ENCODE measurements at places on chromosomes 2 and 18.

GRCh38 chr2:174176898-174177297 lies 71.4 kb downstream of the OLA1 start:
- DNase-seq, result no peak

- no peak for DNase-seq
These were observed 6.3 kb downstream of the SDC1 start for GRCh38 chr2:20218331-20219320.

DNA sequence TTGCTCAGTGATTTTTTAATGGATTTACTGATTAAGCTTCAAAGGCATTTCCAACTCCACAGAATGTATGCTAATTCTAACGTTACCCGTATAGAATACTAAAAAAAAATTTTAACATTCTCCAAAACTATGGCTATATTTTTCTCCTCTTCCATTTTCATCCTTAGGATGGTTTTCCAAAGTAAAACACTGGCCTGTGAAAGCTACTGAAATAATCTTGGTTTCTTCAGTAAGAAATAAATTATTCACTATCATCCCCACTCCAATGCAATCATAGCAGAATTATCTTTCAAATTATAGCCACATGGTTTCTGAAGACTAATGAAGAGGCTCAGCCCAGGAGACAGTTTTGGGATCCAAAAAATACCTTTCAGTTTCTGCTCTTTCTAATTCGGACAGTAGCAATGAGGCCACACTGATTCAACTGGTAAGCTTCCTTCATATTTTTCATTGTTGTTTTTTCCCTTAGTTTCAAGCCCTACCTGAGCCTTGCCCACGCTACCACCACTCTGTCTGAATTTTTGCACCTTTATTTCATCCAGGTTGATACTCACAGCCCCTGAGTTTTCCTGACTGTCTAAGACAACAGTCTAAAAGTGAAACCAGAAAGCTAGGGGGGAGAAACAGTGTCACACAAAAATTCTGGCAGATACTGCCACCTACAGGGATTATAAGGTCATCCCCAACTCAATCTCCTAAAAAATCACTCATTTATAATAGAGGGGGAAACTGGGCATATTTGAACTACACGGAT lies 887.9 kb downstream of the NRXN1 start:
- peak; percentile 19 for DNase-seq

GRCh38 chr18:47172476-47172875 lies 3.7 kb downstream of the IER3IP1 start:
- DNase-seq, result no peak

DNA sequence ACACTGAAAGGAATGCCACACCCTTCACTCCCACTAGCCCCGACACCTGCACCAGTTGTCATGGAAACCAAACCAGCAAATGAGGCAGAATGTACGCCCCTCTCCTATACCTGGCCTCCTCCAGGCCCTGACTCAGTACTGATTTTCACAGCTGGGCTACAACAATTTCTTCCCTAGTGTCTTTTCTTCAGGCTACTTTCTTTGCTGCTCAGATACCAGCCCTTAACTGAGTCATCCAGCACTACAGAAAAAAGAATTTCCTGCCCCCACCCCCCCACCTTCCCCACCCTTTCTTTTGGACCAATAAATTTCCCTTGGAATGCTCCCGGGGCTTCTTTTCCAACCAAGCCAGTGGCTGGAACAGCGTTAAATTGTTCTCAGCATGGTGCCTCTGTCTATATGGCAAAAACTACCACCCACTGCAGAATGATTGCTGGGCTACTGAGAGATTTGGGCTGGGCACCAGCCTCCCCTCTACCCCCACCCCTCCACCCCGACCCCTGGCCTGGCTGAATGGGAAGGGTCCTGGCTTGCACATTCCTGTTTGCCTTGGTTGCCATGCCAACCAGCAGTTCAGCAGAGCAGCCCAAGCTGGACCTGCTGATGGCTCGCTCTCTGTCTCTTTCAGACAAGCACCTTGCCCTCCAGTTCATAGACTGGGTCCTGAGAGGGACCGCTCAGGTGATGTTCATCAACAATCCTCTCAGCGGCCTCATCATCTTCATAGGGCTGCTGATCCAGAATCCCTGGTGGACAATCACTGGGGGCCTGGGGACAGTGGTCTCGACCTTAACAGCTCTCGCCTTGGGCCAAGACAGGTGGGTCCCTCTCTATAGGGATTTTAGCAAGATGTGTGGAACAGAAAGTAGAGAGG lies 11.3 kb downstream of the SLC14A2 start:
- DNase-seq, result no peak

GRCh38 chr2:8457092-8457481 lies 224.8 kb upstream of the ID2 start:
- DNase-seq, result no peak

GRCh38 chr2:54524226-54524991 lies 68.3 kb downstream of the SPTBN1 start:
- DNase-seq, result no peak

- DNase-seq, result no peak
These were observed 186.7 kb upstream of the RBMS1 start for GRCh38 chr2:160680294-160680693.

- DNase-seq, result no peak
These were observed 76.7 kb upstream of the SALL3 start for GRCh38 chr18:78902795-78903435.

GRCh38 chr18:13525381-13526029 lies 200.9 kb downstream of the FAM210A start:
- DNase-seq, result no peak

GRCh38 chr2:70498054-70498453 lies 55.6 kb downstream of the TGFA start:
- DNase-seq, result no peak

DNA sequence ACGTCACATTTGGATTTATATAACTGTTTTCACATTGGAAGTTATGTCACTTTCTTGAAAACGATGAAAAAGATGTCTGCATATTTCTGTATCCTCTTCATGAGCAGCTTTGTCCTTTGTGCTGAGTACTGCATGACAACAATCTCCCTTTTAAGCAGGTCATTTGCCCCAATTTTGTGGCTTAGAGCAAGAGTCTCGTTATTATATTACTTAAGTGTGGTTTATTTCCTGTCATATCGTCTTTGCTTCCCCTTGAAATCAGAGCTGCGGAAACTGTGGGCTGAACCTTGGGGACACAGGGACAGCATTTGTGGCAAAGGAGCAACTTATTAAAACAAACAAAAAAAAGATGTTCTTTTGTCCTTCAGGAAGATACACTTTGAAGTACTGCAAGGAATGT lies 254.0 kb upstream of the DSEL start:
- DNase-seq, result no peak

GRCh38 chr2:60215386-60215901 lies 338.0 kb downstream of the BCL11A start:
- peak; percentile 6 for DNase-seq

- DNase-seq, result no peak
These were observed 38.3 kb downstream of the TMEM17 start for GRCh38 chr2:62467475-62468321.

DNA sequence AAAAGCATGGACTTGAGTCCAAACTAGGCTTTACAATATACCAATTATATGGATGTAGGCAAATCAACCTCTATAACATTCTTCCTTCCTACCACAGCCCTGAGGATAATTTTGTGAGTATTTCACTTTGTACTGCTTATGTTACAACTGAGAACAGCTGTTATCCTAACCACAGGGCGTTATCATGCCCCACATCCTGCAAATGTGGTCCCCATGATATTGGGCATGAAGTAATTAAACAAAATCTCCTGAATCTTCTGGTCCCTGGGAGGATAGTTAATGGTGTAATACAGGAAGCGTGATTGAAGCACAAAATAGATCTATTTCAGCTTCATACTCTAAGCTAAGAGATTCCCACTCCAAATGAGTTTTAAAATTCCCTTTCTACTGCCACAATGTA lies 223.6 kb downstream of the CDH20 start:
- DNase-seq, result no peak

- peak; percentile 1 for DNase-seq
These were observed 616.6 kb upstream of the FSHR start for GRCh38 chr2:49770919-49771318.

- no peak for DNase-seq
These were observed 7.0 kb upstream of the TTL start for GRCh38 chr2:112474844-112475486.

GRCh38 chr2:158735822-158736580 lies 59.1 kb upstream of the DAPL1 start:
- no peak for DNase-seq

DNA sequence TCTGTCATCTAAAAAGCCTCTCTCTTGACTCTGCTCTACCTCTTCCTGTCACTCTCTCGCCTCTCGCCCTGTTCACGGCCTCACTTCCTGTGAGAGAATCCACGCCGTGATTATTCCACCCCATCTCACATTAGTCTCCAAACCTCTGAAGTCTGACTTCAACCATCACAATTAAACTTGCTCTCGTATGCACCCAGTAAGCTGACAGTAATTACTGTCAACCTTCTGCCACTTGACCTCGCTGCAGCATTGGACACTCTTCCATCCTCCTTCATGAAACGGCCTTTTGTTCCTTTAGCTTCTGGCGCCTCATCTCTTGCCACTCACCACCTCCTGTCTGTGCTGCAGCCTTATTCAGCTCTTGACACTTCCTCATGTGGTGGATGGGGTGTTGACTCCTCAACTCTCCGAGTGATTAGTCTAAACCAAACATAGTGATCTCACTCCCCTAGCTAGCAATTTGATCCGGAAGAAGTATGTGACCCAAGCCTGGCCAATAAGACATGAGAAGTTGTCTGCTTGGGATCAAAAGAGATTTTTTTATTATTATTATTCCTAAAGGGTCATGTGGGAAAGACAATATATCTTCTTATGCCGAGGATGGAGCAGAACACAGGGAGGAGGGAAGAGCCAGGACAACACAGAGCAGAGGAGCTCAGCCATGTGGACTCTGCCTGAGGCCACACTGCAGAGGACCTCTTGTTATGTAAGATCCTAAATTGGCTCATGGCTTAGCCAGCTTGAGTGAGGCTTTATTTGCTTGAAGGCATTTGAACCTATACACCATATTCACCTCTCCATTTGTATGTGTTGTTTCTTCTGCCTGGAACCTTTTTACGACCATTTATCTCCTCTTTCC lies 38.4 kb upstream of the MYO1B start:
- no peak for DNase-seq

DNA sequence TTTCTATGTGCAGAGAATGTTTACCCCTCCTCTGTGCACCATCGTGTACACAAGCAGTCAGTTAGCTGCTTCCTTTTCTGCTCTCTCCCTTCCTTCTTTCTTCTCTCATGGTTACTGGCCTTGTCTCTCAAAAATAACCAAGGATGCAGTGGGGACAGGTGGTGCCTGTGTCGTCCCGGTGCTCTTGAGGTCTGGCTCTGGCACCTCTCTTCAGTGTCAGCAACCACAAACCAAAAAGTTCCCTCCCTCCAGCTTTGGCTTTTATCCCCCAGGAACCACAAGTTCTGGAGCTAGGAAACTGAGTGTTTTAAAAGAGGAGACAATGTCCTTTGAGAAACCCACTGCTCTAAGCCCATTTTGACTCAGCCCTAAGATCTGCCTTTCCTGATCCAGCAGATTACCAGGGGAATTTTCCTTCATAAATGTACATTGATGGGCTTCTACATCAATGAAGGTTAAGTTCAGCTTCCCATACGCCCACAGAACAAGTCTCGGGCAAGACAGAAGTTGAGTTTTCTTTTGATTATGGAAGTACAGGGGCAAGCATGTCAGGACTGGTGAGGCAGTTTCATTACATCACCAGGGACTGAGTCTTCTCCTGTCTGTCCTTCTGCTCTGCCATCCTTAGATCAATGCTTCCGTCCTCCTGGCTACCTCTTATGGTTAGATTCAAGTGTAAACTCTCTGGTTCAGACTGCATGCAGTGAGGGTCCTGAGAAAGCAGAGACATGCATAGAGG lies 232.2 kb downstream of the SETBP1 start:
- DNase-seq, result no peak

DNA sequence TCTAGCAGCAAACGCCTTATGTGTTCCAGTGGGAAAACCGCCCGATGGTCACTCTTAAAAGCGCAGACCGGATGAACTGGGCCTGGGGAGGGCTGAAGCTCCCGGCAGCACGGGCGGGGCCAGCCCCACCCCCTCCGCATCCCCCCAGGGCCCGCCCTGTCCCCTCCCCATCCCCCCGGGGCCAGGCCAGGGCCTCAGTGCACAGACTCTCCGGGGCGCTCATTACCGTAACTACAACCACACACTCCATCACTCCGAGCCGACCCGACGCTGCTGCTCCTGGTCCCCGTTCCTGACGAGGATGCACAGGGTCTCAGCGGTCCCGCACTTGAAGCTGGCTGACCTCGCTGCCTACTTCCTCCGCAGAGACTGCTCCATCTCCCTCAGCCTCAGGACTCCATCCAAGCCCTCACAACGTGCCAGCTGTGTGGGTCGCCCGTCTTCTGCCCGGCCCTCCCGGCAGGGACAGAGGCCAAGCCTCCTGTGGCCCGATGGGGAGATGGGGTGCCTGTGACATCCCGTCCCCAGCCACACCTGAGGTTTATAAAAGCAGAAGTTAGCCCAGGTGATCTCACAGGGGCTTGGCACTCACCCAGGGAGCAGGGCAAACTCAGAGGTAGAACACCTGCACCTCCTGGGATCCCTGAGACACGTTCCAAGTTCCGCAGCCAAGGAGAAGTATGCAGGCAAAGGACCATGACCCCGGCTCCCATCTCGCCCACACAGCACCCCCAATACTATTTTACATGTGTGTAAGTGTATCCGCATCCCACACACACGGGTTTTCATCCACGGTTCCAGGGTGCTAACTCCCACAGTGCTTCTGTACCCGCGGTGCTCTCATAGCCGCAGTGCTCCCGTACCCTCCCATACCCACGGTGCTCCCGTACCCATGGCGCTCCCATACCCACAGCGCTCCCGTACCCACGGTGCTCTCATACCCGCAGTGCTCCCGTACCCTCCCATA lies 36.0 kb downstream of the SLC66A2 start:
- no peak for DNase-seq

DNA sequence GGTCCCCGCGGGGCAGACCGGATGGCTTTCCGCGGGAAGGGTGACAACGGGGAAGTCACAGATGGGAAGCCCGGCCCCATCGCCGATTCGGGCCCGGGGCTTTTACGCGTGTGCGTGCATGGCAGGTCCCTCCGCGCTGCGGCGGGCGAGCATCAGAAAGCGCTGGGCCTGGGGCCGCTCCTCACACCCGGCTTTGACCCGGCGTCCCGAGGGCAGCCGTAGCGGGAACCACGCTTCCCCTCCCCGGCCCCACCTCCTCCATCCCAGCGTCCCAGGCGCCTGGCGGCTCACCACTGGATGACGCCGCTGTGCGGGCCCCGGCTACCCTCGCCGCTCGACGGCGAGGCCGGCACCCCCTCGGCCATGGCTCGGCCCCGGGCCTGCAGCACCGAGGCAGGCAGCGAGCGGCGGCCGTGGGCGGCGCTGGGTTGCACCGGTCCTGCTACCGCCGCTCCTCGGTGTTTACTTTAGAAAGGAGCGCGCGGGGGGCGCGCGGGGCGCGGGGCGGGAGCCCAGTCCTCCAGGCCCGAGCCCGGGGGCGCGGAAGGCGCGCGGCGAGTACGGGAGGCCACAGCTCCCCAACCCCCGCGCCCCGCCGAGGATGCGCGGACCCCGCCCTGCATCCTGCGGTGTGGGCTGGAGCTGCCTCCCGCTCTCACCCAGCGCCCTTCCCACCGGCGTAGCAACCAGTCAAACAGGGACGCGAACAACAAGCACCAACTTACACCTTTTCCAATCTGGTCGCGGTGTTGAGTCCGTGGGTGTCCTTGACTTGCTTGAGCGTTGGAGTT lies 806 bp downstream of the RFX8 start:
- DNase-seq, result peak; percentile 18

GRCh38 chr2:63861220-63861822 lies 19.6 kb downstream of the UGP2 start:
- DNase-seq, result peak; percentile 45
